ENCODE measurements at places on chromosomes 6 and 20.

DNA sequence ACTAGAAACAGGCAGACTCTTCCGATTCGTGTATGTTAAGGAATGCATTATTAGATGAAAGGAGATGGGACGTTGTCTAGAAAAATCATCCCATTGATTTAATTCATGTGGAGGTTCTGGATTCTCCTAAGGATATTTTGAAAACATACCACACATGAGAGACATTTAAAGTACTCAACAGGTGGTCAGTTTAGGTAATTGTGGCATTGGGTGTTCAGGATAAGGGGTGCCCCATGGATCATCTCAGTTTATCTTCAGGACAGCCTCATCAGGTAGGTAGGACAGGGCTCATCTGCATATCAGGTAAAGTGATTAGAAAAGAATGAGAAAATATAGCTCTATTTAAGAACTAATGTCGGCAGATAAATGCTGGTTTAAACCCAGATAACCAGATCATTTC, 15.9 kb upstream of the PDE10A start:
- no peak for DNase-seq

GRCh38 chr6:5732496-5732895, 274.2 kb downstream of the NRN1 start:
- no peak for DNase-seq

DNA sequence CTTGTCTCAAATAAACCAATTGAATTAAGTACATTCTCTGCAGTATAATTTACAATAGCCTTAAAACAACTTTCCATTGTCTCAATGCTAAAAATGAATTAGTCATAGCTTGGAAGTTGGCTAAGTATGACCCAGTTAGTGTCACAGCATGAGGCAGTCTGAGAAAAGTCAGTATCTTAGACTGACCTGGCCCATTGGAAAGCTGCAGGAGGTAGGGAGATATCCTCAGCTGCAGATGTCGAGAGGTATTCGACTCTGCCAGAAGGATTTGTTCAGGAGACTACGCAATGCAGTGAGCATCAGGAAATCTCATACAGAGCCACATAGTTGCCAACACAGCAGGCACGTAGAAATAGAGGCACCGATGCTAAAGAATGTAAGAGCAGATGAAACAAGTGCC, 350.9 kb upstream of the NRSN1 start:
- DNase-seq = no peak

DNA sequence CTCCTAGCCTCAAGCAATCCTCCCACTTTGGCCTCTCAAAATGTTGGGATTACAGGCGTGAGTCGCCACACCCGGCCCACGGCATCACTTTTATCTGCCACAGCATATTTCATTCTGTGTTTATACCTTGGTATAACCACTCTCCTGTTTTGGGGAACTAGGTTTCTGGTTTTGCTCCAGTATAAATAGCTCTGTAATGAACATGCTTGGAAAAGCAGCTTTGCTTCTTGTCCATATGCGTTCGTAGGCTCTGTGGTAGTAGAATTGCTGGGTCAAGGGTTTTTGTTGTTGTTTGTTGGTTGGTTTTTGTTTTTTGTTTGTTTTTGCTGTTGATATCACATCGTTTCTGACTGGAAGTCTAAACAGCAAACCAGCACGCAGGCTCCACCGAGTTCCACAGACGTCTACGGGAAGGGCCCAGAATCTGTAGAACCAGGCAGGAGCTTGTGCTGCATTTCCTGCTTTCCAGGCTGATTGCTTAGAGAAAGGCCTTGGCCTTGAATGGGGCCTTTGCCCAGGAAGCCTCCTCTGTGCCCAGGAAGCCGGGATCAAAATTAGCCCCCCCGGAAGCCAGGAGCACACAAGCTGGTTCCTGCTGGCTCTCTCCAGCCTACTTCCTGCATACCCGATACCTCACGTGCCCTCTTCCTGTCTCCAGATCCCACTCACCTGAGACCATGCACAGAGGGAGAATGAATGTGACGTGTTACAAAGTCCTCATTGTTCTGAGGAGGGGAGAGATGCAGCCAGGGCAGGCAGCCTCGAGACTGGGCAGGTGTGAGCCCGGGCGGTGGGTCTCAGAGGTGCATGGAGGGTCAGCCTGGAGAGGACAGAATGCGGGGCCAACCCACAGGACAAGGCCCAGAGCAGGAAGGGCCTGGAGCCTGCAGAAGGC, 34.7 kb downstream of the AAR2 start:
- DNase-seq = no peak

GRCh38 chr20:1938464-1939269, 43.5 kb downstream of the SIRPA start:
- no peak for DNase-seq

- no peak for DNase-seq
Observed at GRCh38 chr6:148140772-148141557, 201.7 kb upstream of the SASH1 start.

DNA sequence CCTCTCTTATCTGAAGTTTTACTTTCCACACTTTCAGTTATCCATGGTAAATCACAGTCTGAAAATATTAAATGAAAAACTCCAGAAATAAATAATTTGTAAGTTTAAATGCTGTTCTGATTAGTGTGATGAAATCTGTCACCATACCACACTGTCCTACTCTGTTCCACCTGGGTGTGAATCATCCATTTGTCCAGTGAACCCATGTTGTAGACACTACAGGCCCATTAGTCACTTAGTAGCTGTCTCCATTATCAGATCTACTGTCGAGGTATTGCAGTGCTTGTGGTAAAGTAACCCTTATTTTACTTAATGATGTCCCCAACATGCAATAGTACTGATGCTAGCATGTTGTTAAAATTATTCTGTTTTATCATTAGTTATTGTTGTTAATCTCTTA, 29.2 kb upstream of the MMS22L start:
- DNase-seq = no peak

All from GDM1 (cell line).